Posterior vena cava (tissue), 2 donors: ENCODE measurements at places on chromosomes 5 and 9. TPM values are rescaled to one million over a fixed set of nuclear protein-coding genes. Genes with fewer than 3 reads are reported as not detected.

GRCh38 chr5:23877847-23878246, 370.4 kb downstream of the PRDM9 start:
- no peak for DNase-seq

UGT3A1 gene
- total RNA-seq = not detected

DNA sequence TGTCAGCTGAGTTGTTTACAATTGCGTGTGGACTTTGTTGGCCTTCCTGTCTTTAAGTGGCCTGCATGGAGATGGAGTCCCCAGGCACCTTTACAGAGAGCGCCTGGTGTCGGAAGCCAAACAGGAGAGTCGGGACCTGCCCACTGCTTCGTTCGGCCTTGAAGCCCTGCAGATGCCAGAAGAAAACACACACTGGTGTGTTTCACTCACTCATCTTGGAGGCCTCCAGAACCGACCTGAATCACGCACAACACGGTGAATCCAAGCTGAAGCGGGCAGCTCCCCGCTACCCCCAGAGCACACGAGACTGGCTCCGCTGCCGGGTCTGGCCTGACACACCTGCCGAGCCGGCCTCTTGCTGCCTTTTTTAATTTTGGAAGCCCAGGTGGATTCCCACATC, 419.4 kb upstream of the IRX4 start:
- peak; percentile 45 for DNase-seq

GRCh38 chr5:32600054-32600622, 14.8 kb downstream of the SUB1 start:
- no peak for DNase-seq
